ENCODE measurements at places on chromosomes 13 and 19. TPM values are rescaled to one million over a fixed set of nuclear protein-coding genes. Genes with fewer than 3 reads are reported as not detected.
A peak's percentile ranks its signal among the peaks of the same experiment; 100 is the strongest.

SPTBN4 gene
- 1.5 TPM for total RNA-seq

ZNF285 gene
- total RNA-seq: 0.65 TPM

DNA sequence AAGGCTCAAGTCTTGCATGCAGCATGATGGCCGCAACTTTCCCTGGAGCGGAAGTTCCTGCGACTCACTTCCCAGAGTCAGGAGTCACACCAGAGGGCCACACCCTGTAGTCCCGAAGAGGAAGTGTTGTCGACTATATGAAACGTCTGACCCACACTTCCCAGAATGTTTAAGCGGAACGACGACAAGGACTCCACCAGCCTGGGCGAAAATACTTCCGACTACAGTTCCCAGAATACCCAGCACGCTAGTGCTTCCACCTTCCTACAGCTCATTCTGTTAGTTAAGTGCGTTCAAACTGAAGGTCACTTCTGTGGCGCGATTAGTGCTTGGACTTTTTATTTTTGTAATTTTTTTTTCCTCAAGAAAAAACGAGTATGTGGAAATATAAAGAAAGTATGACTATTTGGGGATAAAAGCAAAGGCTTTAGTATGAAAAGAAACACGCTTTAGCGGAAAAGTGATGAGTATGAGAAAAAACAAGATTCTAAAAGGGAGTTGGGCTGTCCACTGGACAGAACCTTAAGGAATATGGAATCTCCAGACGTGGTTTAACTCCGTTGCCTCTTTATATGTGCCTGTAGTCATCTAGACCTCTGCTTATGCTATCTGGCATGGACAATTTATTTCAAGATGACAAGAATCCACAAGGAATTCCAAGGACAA is 15.5 kb upstream of the ZNF112 start:
- H3K4me3 ChIP-seq: no peak overlapping the region
- no peak for DNase-seq
- H3K36me3 ChIP-seq: no peaks in the 10 kb centered on the region
- no peak overlapping the region for H3K27ac ChIP-seq

DNA sequence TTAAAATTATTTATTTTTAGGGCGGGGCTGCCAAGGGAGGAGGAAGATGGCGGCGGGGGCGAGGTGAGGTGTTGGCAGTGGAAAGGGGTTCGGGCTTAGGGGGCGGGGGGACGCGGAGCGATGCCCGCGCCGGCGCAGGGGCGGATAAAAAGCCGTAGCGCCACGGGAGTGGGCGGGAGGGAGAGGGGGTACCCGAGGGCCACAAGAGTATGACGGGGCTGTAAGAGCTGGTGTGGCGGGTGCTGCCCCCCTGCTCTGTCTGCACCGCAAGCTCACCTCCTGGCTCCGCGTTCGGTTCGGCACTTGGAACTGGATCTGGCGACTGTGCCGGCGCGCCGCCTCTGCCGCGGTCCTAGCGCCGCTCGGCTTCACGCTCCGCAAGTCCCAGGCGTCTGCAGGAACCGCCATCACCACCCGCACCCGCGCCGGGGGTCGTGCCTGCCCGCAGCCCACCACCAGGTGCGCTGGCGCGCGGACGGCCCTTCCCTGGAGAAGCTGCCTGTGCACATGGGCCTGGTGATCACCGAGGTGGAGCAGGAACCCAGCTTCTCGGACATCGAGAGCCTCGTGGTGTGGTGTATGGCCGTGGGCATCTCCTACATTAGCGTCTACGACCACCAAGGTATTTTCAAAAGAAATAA is 265.2 kb upstream of the SGCG start:
- H3K27me3 ChIP-seq: no peaks in the 10 kb centered on the region
- no peaks in the 10 kb centered on the region for H3K4me1 ChIP-seq
- H3K4me3 ChIP-seq: peak overlapping the region; percentile 49

GRCh38 chr13:33758113-33758512 is 59.8 kb upstream of the RFC3 start:
- H3K27me3 ChIP-seq: no peaks in the 10 kb centered on the region
- H3K4me1 ChIP-seq: no peaks in the 10 kb centered on the region
- H3K27ac ChIP-seq: no peak overlapping the region
- no peaks in the 10 kb centered on the region for H3K36me3 ChIP-seq
- no peak for DNase-seq
- no peak overlapping the region for H3K4me3 ChIP-seq

DNA sequence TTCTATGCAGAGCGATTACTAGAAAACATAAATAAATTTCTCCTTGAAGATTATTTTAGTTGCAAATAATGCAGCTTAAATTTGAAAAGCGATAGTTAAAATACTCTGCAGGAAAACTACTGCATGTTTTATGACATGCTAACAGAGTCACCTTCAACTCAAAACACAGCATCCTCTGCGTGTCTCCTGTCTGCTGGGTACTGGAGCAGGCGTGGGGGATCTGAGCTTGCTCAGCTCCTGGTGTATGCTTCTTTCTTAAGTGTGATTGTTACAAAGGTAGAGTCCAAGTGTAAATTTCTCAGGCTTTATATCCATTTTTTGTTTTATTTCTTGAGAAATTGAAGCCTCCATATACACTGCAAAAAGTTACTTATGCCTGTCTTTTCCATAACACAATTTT is 15.3 kb downstream of the SPATA13 start:
- no peaks in the 10 kb centered on the region for H3K36me3 ChIP-seq
- H3K27ac ChIP-seq: no peak overlapping the region
- no peak for DNase-seq

DNA sequence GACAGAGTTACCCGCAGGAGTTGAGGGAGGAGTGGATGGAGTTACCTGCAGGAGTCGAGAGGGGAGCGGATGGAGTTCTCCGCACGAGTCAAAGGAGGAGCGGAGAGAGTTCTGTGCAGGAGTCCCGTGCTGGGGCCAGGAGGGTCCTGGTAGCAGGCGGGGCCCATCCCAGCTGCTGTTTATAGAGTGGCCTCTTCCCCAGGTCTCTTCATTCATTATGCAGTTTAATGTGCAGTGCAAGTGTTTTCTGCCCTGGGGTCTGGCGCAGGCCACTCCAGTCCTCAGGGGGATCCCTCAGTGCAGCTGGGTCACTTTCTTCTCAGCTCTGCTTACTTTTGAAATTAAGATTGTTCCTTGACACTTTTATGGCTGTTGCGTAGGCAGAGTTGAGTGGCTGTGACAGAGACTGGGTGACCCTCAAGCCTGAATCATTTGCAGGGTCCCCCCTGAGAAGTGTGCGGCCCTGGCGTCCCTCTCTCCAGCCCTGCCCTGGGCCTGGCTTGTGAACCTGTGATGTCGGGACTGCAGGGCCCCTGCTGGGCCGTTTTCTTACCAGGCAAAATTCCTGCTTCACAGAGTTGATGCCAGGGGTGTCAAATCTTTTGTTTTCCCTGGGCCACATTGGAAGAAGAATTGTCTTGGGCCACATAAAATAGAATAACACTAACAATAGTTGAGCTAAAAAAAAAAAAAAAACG is 17.9 kb downstream of the TFDP1 start:
- no peak overlapping the region for H3K4me3 ChIP-seq
- no peaks in the 10 kb centered on the region for H3K4me1 ChIP-seq
- no peaks in the 10 kb centered on the region for H3K27me3 ChIP-seq
- H3K27ac ChIP-seq: no peak overlapping the region

DNA sequence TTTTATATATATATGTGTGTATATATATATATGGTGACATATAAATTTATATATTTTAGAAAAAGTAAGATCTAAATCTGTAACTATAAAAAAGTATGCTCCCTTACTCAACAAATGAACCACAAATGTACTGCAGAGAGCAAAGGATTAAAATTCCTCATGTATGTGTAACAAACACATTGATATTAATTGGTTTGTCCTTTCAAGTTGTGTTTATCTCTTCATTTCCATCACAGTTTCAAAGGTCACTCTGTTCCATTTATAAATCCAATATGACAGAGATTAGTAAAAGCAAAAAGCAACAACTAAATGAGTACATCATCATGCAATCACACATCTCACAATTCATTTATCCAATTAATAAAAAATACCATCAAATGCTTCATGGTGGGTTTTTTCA is 247.9 kb downstream of the DACH1 start:
- H3K27me3 ChIP-seq: no peaks in the 10 kb centered on the region
- DNase-seq: no peak
- H3K27ac ChIP-seq: no peak overlapping the region

DNA sequence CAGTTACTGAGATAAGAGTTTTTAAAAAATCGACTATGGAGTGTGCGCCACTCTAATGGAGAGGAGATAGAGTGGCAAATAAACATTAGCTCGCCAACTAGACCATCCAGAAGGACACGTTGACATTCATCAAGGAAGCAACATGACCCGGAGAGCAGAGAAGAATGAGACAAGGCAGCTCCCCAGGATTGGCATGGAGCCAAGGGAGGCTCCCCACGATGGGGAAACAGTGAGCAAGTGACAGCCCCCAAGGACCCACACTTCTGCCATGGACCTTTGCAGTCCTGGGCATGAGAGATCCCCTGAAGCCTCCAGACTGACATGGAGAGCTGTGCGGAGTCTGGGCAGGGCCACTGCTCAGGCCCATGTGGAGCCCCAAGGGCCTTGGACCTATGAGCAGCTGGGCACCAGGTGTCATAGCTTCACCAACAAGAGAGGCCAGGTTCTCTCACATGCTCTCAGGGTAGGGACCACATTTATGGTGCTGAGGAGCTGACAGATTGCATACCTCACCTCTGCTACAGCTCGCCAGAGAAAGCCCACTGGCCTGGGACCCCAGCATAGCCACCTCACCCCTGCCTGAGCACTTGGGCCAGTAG is 6.7 kb downstream of the SIGLEC6 start:
- 0 out of 3 replicates have a peak, but pooled peaks cover 2% of the 10 kb centered on the region for H3K36me3 ChIP-seq
- H3K4me3 ChIP-seq: no peak overlapping the region
- H3K27ac ChIP-seq: peak overlapping the region; percentile 38
- no peak for DNase-seq

DNA sequence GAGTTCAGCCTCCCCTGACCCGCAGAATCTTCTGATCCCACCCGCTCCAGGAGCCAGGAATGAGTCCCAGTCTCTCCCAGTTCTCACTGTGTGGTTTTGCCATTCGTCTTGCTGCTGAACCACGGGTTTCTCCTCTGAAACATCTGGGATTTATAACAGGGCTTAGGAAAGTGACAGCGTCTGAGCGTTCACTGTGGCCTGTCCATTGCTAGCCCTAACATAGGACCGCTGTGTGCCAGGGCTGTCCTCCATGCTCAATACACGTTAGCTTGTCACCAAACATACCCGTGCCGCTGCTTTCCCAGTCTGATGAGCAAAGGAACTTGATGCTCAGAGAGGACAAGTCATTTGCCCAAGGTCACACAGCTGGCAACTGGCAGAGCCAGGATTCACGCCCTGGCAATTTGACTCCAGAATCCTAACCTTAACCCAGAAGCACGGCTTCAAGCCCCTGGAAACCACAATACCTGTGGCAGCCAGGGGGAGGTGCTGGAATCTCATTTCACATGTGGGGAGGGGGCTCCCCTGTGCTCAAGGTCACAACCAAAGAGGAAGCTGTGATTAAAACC is 1.1 kb upstream of the APOE start:
- DNase-seq: peak; percentile 32
- H3K36me3 ChIP-seq: peaks cover 69% of the 10 kb centered on the region
- H3K4me3 ChIP-seq: no peak overlapping the region
- peak overlapping the region; percentile 40 for H3K27ac ChIP-seq

DNA sequence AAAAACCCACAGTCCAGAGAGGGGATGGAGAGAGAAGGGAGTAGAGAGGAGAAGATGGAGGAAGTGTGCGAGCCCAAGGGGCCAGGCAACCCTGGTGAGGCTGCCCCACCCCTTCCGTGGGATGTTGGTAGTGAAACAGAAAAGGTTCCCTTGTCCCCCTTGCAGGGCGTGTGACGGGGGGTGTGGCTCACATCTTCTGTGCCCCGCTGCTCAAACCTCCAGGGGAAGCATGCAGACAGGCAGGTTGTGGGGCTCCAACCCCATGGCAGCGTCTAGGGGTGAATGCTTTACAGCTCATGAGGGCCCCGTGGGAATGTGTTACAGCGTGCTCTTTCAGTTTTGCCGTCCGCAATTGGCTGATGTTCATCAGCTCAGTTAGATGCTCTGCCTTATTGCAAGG is 14.7 kb upstream of the EVI5L start:
- H3K36me3 ChIP-seq: no peaks in the 10 kb centered on the region
- DNase-seq: no peak
- H3K4me3 ChIP-seq: no peak overlapping the region
- no peaks in the 10 kb centered on the region for H3K4me1 ChIP-seq

DNA sequence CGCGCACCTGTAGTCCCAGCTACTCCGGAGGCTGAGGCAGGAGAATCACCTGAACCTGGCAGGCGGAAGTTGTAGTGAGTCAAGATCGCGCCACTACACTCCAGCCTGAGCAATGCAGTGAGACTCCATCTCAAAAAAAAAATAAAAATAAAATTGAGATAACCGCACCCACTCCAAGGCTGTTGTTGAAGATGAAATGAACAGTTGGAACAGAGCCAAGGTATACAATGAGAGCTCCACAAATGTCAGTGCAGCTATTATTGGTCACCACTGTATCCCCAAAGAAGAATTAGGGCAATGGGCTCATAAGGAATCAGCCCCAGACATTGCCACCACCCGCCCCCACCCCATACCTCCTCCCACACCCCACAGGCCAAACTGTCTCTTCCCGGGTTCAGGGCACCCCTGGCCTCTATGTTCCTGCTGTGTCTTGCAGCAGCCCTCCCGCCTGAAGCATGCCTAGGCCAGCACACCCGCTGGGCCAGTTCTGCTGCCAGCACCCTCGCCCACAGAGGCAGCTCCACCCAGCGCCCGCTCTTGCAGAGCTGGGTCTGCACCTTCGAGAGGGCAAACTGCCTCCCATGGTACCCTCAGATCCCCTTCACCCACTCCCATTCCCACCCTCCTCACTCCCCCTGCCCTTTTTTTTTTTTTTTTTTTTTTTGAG is 3.5 kb upstream of the S1PR5 start:
- peaks cover 32% of the 10 kb centered on the region for H3K4me1 ChIP-seq
- H3K27me3 ChIP-seq: peaks cover 10% of the 10 kb centered on the region
- H3K36me3 ChIP-seq: no peaks in the 10 kb centered on the region
- no peak for DNase-seq

DNA sequence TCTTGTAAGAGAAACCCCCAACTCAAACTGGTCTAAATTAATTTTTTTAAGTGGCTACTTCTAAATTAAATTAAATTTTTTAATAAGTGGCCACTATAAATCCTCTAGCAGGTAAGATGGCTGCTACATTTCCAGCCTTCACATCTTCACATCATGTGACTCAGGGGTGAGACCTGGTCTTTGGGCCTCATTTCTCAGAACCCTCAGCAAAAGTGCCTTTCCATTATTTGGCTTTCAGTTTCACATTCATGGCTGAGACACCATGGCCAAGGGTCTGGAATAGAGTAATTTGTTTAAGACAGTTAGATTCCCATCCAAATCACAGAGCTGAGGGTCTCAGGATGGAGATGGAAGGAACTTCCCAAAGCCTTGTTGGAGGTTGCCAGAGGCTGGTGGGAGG is 47.5 kb downstream of the DCT start:
- no peaks in the 10 kb centered on the region for H3K36me3 ChIP-seq
- H3K4me1 ChIP-seq: peaks cover 6% of the 10 kb centered on the region
- DNase-seq: no peak
- H3K27me3 ChIP-seq: no peaks in the 10 kb centered on the region
- no peak overlapping the region for H3K27ac ChIP-seq

DNA sequence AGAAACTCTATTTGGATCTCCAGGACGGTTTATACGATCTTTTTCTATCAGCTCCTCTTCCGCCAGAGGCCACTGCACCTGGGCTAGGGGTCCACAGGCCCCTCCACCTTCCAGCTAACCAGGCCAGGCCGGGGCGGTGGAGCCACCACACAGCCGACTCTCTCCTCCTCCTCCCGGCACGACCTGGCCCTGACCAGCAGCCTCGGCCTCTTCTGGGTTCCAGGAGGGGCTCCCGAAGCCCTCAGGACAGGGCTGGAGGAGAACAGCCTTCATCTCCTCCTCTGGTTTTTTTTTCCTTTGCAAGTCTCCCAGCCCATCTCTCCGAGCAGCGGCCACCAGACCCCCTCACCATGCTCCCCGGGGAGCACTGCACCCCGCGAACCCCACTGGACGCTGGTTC is 17.1 kb downstream of the DPF1 start:
- no peak overlapping the region for H3K4me3 ChIP-seq
- H3K4me1 ChIP-seq: peaks cover 9% of the 10 kb centered on the region
- no peak for DNase-seq
- no peak overlapping the region for H3K27ac ChIP-seq

Measured in K562 (cell line).